ENCODE measurements at places on chromosomes 7 and 10. TPM values are rescaled to one million over a fixed set of nuclear protein-coding genes. Genes with fewer than 3 reads are reported as not detected.

Gene GATA3
- 0.12 TPM for total RNA-seq

Gene NKX6-2
- total RNA-seq, result 0.09 TPM

Gene TCAF2
- 1.6 TPM for total RNA-seq

Gene HTR5A
- total RNA-seq, result not detected

Gene NUDCD3
- 93.4 TPM for total RNA-seq

Gene RBP4
- total RNA-seq, result 16.2 TPM

Gene CYP26C1
- total RNA-seq, result not detected

- no peaks in the 10 kb centered on the region for H3K36me3 ChIP-seq
- no peaks in the 10 kb centered on the region for H3K4me1 ChIP-seq
- DNase-seq, result no peak
- H3K4me3 ChIP-seq, result no peak overlapping the region
Observed at GRCh38 chr10:112797855-112798254, 152.2 kb upstream of the TCF7L2 start.

DNA sequence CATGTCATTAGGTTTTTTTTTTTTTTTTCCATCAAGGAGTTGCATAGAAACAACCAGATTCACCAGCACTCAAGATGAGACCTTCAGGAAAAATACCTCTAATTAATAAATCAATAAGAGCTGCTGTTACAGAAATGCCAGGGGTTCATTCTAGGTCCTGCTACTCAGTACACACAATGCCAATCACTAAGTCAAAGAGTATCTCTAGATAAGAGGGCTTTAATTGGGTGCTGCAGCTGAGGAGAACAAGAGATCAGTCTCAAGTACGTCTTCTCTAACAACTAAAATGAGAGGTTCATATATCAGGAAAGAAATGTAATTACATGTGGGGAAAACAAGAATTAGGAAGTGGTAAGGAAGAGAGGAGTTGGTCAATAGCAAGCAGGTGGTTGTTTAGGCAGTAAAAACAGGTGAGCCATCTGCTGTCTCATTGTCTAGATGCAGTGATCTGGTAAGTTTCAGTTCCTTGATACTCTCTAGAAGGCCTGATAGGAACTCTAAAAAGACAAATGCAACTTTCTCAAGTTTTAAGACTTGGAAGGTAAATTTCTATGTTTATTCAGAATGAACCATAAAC is 272.9 kb upstream of the ZWINT start:
- no peaks in the 10 kb centered on the region for H3K27me3 ChIP-seq
- no peaks in the 10 kb centered on the region for H3K36me3 ChIP-seq
- no peaks in the 10 kb centered on the region for H3K4me1 ChIP-seq

GRCh38 chr10:101140084-101140949 is 9.2 kb downstream of the TLX1 start:
- no peaks in the 10 kb centered on the region for H3K4me1 ChIP-seq
- H3K27ac ChIP-seq, result no peak overlapping the region
- H3K36me3 ChIP-seq, result no peaks in the 10 kb centered on the region
- DNase-seq, result no peak
- peaks cover 84% of the 10 kb centered on the region for H3K27me3 ChIP-seq

GRCh38 chr10:109467551-109467950 is 455.8 kb downstream of the XPNPEP1 start:
- H3K27ac ChIP-seq, result no peak overlapping the region
- no peak overlapping the region for H3K4me3 ChIP-seq
- DNase-seq, result no peak

DNA sequence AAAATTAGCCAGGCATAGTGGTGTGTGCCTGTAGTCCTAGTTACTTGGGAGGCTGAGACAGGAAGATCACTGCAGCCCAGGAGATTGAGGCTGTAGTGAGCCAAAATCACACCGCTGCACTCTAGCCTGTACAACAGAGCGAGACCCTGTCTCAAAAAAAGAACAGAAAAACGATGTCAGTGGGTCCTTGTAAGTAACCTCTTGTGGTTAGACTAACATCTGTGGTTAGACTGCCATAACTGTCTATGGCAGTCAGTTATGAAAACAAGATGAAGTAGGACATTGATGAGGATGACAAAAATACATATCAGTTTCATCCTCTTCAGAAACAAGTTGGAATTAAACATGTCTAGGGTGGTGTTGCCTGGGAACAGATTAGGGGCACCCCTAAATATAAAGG is 53.3 kb downstream of the AKAP9 start:
- DNase-seq, result no peak
- H3K27ac ChIP-seq, result no peak overlapping the region
- no peak overlapping the region for H3K4me3 ChIP-seq
- no peaks in the 10 kb centered on the region for H3K27me3 ChIP-seq

GRCh38 chr7:88771417-88771816 is 11.9 kb downstream of the ZNF804B start:
- H3K27ac ChIP-seq, result no peak overlapping the region
- H3K36me3 ChIP-seq, result no peaks in the 10 kb centered on the region
- DNase-seq, result no peak
- no peak overlapping the region for H3K4me3 ChIP-seq
- H3K4me1 ChIP-seq, result no peaks in the 10 kb centered on the region
- no peaks in the 10 kb centered on the region for H3K27me3 ChIP-seq

- no peaks in the 10 kb centered on the region for H3K36me3 ChIP-seq
- H3K4me3 ChIP-seq, result no peak overlapping the region
- no peak overlapping the region for H3K27ac ChIP-seq
- no peak for DNase-seq
Observed at GRCh38 chr10:4526311-4526731, 299.7 kb upstream of the AKR1E2 start.
